ENCODE measurements at places on chromosomes 1 and 21. TPM values are rescaled to one million over a fixed set of nuclear protein-coding genes. Genes with fewer than 3 reads are reported as not detected.

Gene GBP1
- total RNA-seq, result 12.3 TPM

Gene PROK1
- total RNA-seq, result not detected

Gene OXCT2
- not detected for total RNA-seq

Gene CDK18
- total RNA-seq, result 10.2 TPM

Gene CRTC2
- total RNA-seq, result 30.9 TPM

DNA sequence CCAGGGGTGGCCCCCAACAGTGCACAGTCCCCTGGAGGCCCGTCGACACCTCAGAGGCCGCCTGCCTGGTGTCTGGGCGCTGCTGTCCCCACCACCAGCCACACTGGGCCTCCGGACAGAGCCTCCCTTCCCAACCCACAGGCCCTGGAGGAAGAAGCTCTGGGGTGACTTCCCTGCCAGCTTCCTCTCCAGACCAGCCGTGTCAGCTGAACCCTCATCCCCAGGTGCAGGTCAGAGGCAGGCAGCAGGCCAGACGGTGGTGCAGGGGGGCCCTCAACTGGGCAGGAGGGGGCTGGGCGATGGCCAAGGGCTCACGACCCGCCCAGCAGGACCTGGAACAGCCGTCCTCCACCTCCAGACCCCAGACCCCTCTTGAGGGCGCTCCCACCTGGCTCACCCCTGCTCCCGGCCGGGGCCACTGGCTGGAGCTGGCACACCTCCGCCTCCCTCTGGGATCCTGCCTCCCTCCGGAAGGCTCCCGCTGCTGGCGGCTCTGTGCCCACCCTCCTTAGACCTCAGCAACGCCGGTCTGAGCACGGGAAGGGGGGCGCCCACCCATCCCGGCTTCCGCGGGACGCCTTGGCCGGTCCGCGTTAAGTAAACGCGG lies 520 bp downstream of the TNFRSF18 start:
- peak; percentile 87 for DNase-seq

DNA sequence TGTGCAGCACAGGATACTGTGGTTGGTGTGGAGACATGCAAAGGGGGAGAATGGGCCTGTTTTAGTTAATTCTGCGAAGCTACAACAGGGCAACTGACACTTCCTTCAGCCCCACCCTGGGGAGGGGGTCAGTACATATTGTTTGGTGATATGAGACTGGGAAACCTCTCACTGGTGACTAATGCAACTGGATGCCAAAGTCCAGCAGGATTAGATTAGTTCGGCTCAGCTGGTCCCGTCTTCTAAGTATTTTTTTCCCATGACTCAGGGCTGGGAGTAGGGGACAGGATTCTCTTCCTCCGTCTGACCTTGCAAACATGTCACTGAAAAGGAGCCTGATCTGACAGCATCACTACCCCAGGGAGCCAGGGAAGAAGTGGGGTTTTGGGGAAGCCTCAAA lies 43.0 kb downstream of the PLXNA2 start:
- DNase-seq, result no peak

- no peak for DNase-seq
Measured at GRCh38 chr1:112446411-112446810, 50.4 kb downstream of the CTTNBP2NL start.

DNA sequence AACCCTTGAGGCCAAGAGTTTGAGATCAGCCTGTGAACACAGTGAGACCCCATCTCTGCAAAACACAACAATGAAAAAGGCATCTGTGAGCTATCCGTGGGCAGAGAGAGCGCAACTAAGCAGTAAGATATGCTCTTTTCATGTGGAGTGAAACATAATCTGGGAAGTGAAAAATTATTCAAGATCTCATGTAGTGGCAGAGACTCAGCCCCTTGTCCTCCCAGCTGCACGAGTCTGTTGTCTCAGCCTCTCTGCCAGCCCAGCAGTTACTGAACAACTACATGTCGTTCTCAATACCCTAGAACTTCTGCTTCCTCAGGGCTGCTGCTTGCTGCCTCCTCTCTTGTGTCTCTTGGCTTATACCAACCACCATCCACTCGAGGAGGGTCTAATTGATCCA lies 61.3 kb upstream of the WDR26 start:
- DNase-seq, result no peak

GRCh38 chr21:40610345-40610744 lies 236.6 kb downstream of the DSCAM start:
- no peak for DNase-seq

- no peak for DNase-seq
Measured at GRCh38 chr1:54583307-54583686, 35.3 kb downstream of the ACOT11 start.

DNA sequence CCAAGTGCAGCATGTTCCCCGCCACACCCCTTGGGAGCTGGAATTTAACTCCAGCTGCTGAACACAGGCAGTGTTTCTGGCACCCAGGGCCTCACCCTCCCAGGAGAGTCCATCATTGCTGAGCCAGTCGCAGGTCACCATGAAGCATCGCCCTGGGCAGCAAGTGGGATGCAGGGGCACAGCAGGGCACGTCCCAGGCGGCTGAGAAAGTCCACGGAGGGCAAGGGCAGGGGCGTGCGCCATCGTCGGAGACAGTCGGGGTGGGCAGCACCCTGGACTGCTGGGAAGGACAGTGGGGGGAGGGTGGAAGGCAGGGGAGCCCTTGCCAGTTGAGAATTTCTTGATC lies 69.2 kb upstream of the PDE9A start:
- DNase-seq, result no peak

GRCh38 chr21:31338908-31339368 lies 5.1 kb downstream of the TIAM1 start:
- DNase-seq, result no peak

DNA sequence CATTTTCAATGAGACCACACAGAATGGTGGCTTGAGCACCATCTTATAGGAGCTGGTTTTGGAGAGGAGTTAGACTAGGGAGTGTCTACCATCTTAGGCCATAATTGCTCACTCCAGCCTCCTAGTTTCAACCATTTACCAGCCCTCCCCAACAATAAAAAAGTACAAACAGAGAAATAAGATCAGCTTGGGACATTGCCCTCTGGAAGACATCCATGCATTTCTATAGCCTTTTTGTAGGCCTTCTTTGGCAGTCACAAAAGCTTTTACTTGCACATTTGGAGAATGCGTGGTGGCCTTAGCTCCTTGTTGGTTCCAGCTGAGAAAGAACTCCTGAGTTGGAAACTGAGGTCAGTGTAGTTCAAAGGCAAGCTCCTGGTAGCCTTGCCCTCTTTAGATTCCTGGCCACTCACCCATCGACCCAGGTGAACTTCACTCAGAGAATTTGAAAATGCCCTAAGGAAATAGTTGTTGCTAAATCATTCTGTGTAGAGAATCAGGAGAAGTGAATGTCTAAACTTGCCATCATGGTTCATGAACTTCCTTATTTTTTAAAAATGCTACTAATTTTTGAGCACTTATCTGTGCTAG lies 301.7 kb upstream of the PROX1 start:
- DNase-seq, result no peak

DNA sequence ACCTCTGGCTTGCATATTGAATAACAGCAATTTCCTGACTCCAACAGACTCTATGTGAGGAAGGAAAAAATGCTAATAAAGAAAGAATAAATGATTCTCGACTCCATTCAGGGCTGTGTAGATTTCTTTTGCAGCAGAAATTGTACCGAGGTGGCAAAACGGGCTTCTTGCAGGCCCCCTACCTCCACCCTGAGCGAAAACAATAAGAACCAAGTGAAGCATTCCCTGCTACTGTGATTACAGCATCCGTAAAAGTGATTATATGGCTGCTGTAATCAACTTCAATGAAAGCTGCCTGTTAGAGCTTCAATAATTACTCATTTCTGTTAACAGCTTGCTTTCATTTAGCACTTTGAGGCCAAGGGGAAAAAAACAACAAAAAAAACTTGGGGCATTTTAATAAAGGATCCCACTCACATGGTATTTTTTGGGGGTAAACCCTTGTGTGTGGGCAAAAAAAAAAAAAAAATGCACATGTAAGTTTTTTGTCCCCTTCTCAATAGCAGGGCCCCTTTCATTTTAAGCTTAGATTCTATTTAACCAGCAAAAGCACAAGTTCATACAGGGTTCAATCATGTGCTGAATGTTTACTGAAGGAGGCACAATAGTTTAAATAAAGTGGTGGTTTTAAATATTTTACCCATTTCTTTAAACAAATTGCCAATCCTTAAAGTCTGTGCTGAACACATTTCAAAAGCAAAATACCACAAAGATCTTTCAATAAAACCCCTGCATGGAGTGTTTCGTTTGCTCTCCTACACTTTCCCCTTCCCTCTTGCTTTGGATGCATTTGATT lies 271.6 kb downstream of the LMO4 start:
- DNase-seq, result no peak

DNA sequence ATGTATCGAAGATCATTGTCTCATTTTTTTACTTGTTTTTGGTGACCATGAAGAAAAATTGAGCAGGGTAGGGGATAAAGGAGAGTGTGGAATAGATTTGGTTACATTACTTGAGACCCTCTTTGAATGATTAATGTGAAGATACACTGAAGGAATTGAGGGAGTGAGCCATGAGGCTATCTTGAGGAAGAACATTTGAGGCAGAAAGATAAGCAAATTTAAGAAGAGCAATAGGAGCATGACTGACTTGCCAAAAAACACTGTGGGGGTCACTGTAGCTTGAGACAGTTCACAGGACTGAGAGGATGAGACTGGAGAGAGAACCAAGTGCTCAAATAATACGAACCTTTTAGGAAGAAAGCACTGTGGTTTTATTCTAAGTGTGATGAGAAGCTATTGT lies 43.1 kb upstream of the PTPRC start:
- no peak for DNase-seq

DNA sequence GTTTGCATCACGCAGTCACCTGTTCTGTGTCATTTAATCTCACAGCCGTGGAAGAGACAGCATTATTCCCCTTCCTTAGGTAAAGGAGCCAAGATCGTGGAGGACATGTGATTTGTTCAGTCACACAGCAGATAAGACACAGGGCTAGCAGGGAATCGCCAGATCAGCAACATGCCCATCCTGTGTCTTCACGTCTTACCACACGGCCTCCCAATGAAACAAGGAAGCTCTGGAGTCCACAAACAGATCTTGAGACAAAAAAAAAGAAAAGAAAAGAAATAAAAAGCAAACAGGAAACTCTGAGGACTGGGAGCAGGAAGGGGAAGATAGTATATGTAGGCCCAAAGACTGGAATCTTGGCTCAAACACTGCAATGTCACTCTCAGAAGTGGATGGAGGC lies 155.3 kb downstream of the ADSS2 start:
- DNase-seq, result peak; percentile 28
